ENCODE measurements at places on chromosomes 1 and 21. TPM values are rescaled to one million over a fixed set of nuclear protein-coding genes. Genes with fewer than 3 reads are reported as not detected.

DNA sequence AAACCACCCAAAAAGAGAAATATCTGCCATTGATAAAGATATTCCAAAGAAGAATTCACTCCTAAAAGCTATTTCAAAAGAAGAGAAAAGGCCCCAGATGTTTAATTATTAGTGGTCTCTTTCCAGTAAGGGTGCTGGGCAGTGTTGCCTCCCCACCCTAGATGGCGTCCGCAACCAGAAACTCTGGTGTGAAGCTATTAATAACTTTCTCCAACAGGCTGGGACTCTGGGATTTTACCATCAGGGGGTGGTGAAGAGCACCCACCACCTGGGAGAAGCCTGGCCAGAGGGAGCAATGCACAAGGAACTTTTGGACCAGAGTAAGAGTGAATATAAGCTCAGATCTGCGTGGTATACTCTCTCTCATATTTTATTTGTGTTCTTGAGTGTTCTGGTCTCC lies 115.4 kb upstream of the TIAM1 start:
- DNase-seq: no peak

KRTAP10-11 gene
- total RNA-seq: not detected

GRCh38 chr1:205743977-205744376 lies 6.0 kb downstream of the NUCKS1 start:
- no peak for DNase-seq

SAMD13 gene
- 0.73 TPM for total RNA-seq

DNA sequence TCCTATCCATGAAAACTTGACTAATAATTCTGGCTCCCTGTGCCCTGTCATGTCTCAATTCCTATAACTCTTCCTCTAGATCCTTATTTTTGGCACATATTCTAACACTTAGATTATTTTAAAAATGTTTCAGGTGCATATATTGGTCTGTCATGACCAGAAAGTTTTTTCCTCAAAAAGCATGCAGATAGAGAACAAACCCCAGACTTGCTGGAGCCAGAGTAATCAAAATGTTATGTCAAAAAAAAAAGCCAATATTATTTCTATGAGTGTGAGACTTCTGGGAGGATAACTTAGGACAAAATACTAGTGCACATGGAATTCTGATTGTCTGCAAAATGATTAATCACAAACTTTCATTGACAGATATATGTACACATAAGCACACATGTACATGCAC lies 135.1 kb upstream of the MROH9 start:
- DNase-seq: no peak

GRCh38 chr1:175182201-175182746 lies 10.3 kb downstream of the KIAA0040 start:
- DNase-seq: no peak

VAV3 gene
- 1.6 TPM for total RNA-seq
